ENCODE measurements at places on chromosomes 12 and 14.
A peak's percentile ranks its signal among the peaks of the same experiment; 100 is the strongest.

GRCh38 chr14:89366864-89367778 is 49.9 kb downstream of the FOXN3 start:
- DNase-seq = no peak

DNA sequence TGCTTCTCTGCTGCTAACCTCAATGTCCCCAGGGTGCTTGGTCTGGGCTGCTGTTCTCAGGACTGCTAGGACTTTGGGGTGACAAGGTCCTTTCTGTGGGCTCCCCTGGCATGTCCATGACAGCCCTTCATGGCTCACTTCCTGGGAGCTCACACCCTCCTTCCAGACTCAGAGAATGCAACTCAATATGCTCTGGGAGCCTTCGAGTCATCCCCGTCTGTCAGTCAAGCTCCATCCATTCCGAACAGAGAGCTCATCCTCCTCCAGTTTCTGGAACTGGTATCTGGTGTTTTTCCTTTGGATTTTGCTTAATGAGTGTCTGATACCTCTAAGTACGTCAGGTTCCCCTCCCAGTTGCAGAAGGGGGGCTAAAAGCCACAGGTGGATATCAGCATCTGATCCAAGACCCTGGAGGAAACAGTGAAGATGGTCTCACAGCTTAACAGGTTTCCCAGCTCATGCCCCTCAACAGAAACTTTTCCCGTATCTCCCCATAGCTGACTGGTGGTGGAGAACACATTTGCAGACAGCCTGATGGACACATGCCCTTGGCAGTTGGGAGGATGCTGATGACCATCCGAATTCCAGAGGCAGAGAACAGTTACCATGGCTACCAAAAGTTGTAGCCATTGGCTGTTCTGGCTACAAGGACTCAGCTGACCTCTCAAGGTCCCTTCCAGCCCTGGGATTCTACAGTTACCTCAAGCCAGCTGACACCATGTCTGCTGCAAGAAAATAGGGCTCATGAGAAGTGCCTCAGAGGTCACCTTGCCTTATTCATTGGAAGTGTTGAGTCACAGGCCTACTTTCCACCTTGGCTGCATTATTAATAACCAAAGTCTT is 9.5 kb upstream of the RAB35 start:
- peak; percentile 50 for DNase-seq

DNA sequence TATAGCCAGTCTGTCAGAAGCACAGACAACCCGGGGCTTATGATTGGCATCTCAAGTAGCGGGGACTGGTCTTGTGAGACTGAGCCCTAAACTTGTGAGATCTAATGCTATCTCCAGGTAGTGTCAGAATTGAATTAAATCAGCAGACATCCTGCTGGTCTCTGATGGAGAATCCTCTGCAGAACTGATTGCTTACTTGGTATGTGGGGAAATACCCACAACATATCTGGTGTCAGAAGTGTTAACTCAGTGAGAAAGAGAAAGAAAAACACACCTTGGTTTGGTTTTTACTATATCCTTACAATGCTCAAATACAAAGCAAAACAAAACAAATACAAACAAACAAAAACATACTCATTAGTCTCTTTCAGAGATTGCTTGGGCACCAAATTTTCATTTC is 10.0 kb downstream of the SEL1L start:
- DNase-seq = no peak

DNA sequence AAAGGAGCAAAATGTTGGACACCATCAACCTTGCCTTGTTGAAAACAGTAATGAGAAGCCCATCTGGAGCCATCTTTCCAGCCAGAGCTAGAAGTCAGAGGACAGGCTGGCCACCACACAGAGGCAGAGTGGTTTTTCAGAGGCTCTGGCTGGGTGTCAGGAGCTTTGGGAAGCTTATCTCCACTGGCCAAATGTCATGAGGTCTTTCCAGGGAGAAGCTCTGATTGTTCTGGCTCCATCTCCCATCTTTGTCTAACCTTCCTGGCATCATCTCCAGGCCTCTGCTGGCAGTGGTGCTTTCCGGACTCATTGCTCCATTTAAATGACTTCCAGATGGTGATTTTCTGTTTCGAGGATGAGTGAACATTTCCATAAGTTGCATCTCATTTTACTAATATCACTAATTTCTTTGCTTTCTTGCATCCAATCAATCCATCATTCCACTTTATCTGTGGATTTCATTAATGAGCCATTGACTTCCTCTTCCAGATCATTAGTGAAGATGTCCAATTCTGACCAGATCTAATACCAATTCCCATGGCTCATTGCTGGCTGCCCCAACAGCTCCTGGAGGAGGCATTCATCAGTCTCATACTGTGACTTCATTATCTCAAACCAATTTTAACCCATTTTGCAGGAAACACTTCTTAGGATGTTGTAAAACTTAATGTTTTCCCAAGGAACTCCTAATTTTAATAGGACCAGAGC is 35.3 kb upstream of the TMTC1 start:
- no peak for DNase-seq

- DNase-seq = no peak
These were observed 10.1 kb downstream of the TCL1A start for GRCh38 chr14:95703805-95704204.

GRCh38 chr14:90720832-90721231 is 95.4 kb downstream of the TTC7B start:
- no peak for DNase-seq

DNA sequence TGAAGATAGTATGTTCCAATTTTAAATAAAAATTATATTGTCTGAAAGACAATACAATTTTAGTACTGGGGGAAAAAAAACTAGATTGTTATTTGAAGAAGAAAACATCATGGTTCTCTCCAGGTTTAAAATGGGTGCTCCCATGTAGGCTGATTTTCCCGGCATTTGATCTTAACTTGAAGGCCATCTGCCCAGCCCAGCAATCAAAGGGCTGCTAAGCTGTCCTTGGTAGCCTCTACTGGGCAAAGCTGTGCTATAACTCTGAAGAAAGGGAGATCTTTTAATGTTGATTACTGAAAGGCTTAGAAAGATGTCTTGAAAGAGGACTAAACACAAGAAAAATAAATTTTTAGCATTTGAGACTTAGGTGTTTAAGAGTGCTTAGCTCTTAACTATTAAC is 41.4 kb downstream of the CBX5 start:
- no peak for DNase-seq

DNA sequence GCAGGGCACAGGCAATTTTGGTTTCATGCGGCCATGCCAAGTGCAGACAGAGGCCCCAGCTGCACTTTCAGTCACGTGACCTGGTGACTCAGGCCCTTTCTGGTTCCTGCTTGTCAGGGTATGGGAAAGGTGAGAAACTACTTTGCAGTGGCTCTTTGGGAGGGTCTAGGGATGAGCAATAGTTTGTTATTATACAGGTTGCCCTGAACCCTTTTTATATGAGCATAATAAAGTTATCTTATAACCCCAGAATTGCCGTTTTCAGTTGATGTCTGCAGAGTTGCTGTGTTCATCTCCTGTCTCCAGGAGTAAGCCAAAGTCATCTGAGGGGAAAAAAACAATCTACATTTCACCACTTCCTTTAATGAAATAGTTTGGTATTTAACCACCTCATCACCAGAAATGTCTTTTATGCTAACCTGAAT is 30.9 kb upstream of the EMP1 start:
- DNase-seq = peak; percentile 92

GRCh38 chr12:75792687-75793086 is 238.9 kb downstream of the PHLDA1 start:
- DNase-seq = no peak

DNA sequence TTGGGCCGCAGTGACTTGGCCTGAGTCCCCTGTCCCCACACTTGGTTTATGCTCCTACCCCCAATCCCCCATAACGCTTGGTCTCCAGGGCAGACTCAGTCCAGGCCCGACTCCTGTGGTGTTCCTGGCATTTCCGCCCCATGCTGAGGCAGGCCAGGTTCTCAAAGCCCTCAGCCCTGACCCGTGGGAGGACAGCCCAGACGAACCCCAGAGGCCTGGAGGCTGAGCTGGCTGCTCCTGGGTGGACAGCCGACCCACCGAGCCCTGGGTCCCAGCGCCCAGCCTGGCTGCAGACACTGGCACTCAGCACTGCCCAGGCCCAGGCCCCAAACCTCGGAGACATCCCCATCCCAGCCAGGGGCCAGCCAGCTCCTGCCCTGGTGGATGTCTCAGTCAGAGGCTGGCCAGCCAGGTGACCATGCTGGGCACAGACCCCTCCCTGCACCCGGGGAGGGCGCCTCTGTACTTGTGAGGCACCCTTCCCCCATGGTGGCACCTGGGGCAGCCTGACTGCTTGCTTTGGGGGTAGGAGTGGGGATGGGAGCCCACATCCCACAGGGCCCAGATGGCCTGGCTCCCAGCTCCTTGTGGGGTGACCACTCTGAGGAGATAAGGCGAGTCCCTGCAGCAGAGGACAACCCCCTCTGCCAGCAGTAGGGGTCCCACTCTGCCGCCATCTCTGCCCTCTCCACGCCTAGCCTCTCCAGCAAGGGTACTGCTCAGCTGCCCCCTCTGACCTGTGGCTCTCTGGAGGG is 1.4 kb downstream of the PLD4 start:
- no peak for DNase-seq

GRCh38 chr14:69317780-69318179 is 57.8 kb downstream of the GALNT16 start:
- DNase-seq = no peak

Data from activated CD4-positive, alpha-beta T cell treated with anti-CD3 and anti-CD28 coated beads for 36 hours (primary cell).